ENCODE measurements at places on chromosomes 16 and 17. TPM values are rescaled to one million over a fixed set of nuclear protein-coding genes. Genes with fewer than 3 reads are reported as not detected.

GRCh38 chr16:88739139-88739976, 33.1 kb downstream of the CTU2 start:
- DNase-seq = no peak

CHST5 gene
- 62.6 TPM for total RNA-seq

DNA sequence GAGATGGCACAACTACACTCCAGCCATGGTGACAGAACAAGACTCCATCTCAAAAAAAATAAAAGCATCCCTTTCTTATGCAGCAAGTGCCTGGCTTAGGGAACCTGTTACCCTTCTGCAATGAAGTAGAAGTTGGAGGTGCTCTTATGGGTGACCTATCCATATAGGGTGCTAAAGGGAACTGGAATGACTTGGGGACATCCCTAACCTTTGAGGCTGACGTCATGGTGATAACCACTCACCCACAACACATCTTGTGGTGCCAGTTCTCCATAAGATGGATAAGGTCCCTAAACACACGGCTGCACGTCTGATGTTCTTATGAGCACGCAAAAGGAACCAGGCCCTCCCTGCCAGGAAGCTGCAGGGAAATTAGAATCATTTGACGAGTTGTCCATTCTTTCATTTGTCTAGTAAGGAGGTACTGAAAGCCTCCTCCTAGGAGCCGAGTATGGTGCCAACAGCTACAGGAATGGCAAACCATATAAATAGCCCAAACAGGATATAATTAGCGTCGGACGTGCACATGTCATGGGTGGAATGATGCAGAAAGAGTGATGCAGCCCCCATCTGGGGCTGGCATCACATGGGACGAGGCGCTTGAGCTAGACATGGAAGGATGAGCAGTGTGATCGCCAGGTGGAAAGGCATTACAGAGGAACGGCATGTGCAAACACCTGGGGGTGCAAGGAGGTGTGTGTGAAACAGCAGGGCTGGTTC, 52.5 kb downstream of the ARHGAP27 start:
- no peak for DNase-seq

RNF157 gene
- 73.4 TPM for total RNA-seq

- no peak for DNase-seq
These were observed 90.7 kb upstream of the SMIM36 start for GRCh38 chr17:55601874-55602364.

KRTAP2-1 gene
- not detected for total RNA-seq

GRCh38 chr16:5490499-5490898, 392.9 kb upstream of the EEF2KMT start:
- DNase-seq = peak; percentile 66

DNA sequence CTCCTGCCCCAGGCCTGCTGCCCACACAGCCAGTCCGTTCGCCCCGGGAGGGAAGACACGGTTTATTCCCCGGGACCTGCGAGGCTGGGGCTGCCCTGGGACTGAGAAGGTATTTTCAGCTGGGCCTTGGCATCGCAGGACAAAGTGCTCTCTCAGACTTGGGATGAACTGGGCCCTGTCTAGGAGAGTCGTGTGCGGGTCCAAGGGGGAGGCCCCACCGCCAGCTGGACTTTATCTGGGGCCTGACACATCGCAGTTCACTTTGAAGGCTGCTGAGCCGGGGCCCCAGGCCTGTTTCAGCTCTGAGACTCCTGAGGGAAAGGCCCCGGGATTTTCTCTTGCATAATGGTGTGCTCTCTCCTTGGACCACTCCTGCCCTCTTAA, 6.8 kb downstream of the CRISPLD2 start:
- DNase-seq = peak; percentile 60

OMG gene
- not detected for total RNA-seq

- no peak for DNase-seq
These were observed 52.1 kb upstream of the CACNG5 start for GRCh38 chr17:66782851-66783250.

COX6A2 gene
- total RNA-seq = not detected

PEX12 gene
- 7.9 TPM for total RNA-seq

- DNase-seq = no peak
These were observed 1.6 kb downstream of the MPO start for GRCh38 chr17:58279016-58279711.

GRCh38 chr17:15351925-15352324, 10.5 kb upstream of the TEKT3 start:
- peak; percentile 75 for DNase-seq

DNA sequence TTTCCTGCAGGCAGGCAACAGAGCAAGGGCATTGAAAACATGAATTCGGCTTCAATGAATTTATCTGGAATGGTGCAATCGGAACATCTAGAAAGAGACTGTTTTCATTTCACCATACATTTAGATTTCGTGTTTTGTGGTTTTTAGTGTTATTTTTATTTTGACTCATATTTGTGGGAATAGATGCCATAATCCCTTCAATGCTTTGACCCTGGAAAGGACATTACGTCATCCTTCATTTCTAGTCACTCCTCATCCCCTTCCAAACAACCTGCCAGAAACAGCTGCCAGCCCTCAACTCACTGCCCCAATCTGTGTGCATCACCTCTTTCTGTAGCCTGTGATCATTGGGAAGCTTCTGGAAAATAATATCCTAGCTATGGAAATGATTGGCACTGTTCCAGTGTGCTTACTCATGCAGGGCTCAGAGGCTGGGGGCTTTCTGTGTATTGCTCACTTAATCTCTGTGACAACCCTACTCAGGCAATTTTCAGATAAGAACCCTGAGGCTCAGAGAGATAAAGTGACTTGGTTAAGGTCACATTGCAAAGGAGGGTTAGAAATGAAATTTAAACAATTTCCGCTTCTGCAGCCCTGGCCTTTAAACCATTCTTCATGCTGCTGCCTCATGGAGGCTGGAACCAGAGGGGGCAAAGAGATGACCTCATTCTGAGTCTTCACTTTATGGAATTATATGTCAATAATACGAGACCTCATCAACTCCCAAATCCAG, 9.5 kb upstream of the KSR1 start:
- no peak for DNase-seq

PHF23 gene
- total RNA-seq = 22.2 TPM

- peak; percentile 59 for DNase-seq
These were observed 14.9 kb upstream of the STAT3 start for GRCh38 chr17:42403150-42403549.

- no peak for DNase-seq
These were observed 6.8 kb downstream of the ANKFY1 start for GRCh38 chr17:4256952-4257351.

RRAD gene
- 3.4 TPM for total RNA-seq

DNA sequence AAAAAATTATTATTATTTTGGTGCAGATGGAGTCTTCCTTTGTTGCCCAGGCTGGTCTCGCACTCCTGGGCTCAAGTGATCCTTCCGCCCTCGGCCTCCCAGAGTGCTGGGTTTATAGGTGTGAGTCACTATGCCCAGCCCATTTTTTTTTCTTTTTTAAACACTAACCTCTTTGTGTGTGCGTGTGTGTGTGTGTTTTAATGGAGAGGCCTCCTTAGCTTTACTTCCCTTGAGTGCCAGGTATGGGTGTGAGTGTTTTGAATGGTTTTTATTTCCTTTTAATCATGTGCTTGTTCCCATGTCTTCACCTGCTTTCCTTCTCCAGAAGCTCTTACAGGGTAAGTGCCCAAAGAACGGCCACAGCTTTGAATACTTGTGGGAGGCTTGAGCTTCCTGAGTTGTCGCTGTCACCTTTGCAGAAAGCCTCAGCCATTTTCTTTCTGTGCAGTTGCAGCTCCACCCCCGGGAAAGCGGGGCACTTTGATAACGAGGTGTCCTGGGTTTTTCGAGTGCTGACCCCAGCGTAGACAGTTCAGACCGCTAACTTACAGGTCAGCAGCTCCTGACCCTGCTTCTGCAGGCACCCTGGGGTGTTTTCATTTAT, 22.6 kb downstream of the AKAP1 start:
- DNase-seq = peak; percentile 69

NPIPB6 gene
- 11.4 TPM for total RNA-seq

DNA sequence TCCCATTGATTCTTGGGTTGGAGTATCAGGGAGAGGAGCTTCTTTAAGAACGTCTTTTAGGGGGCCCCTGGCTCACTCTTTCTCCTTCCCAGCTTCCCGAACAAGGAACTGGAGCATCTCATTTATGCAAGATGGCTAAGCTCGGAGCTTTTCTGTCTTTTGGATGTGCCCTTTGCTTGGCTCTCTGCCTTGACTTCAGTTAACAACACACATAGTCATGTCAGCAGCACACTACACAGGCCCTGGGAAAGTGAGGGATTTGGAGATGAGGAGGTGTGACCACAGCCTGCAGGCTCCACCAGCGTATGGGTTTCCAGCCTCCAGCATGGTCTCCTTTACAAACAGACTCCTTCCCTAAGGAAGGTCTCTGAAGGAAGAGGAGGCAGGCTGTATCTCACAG, 310.4 kb downstream of the SNX29 start:
- no peak for DNase-seq

MYH2 gene
- 0.83 TPM for total RNA-seq

TANGO6 gene
- total RNA-seq = 13.3 TPM

GRCh38 chr17:62625870-62626200, 1.6 kb upstream of the MRC2 start:
- DNase-seq = no peak

GRCh38 chr16:47492428-47493377, 31.6 kb downstream of the PHKB start:
- peak; percentile 64 for DNase-seq

GRCh38 chr17:66614469-66614868, 220.4 kb upstream of the CACNG5 start:
- no peak for DNase-seq

- no peak for DNase-seq
These were observed 7.1 kb downstream of the GRN start for GRCh38 chr17:44351961-44352827.

DNA sequence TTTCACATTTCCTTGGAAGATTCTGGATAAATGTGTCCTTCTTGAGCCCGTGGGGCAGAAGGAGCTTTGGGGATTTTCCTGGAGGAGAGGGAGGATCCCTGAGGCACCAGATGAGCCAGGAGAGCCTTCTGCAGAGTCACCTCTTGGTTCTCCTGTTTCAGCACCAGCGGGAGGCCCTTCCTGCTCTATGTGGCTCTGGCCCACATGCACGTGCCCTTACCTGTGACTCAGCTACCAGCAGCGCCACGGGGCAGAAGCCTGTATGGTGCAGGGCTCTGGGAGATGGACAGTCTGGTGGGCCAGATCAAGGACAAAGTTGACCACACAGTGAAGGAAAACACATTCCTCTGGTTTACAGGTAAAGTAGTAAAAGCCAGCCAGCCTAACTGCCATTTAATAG, 77.1 kb downstream of the ARSG start:
- DNase-seq = no peak

ABCC12 gene
- not detected for total RNA-seq

KRT25 gene
- total RNA-seq = not detected

- no peak for DNase-seq
These were observed 28.6 kb upstream of the XYLT1 start for GRCh38 chr16:17499223-17499902.

RMI2 gene
- total RNA-seq = 6.6 TPM

NLRC3 gene
- total RNA-seq = 6.8 TPM

NOG gene
- not detected for total RNA-seq

SPN gene
- total RNA-seq = 2.5 TPM

- DNase-seq = no peak
These were observed 415.4 kb downstream of the SLC39A11 start for GRCh38 chr17:72677108-72677507.

LHX1 gene
- total RNA-seq = not detected

DNA sequence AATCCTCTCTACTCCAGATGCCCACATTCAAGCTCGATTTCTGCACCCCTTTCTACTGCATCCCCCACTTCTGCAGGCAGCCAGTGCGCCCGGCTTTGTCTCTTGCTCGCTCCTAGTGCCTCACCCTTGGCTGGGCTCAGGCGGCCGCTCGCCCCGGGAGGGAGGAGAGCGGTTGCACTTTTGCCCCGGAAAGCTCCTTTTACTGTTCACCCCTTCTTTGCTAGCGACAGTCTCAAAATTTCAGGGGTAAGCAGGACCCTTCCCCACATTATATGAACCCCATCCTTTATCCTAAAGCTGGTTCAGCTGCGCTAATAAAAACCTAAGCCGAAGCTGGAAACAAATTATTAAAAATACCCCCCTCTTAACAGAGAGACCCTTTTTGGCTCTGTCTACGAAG, 1.0 kb downstream of the HOXB5 start:
- DNase-seq = no peak

PIRT gene
- 0.83 TPM for total RNA-seq

DNA sequence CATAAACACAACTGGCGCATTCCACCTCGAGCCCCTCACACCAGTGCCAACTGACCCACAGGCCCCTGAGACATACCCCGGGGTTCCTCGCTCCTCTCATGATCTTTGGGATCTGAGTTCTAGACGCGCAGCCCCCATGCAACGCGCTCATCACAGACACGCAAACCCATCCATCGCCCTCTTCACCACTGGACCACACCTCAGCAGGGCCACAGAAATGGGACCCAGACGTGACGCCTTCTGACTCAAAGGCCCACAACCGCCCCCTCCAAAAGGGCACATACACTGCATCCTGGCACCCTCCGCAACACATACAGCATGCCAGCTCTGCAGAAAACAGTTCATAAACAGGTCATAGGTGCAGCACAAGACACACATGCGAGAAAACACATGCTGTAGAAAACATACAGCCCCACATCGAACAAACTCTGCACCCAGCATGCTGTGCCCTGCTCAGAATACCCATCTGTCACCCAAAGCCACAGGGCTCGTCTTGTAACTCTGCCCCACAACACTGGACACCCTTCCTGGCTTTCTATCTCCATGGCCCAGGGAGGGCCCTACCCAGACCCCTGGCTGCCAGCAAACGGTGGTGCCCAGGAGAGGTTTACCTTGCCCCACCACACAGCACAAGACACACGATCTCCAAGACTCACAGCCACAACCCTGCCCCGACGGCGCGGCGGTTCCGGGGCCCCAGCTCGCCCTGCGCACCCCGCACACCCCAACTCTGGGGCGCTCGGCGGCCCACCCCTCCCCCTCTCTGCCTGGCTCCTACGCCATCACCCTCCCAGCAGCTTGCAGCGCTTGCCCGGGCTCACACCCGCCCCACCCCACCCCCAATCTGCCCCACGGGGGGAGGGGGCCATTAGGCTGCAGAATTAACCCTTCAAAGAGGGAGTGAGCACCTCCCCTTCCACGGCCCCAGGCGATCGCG, 887 bp downstream of the ZBTB4 start:
- peak; percentile 76 for DNase-seq

GRCh38 chr16:22670044-22670536, 143.9 kb upstream of the HS3ST2 start:
- DNase-seq = no peak

GRCh38 chr17:4542726-4543191, 12.4 kb downstream of the MYBBP1A start:
- DNase-seq = no peak

UNC13D gene
- 8.4 TPM for total RNA-seq

HID1 gene
- 108 TPM for total RNA-seq
